ENCODE measurements at places on chromosomes 13 and 19.

DNA sequence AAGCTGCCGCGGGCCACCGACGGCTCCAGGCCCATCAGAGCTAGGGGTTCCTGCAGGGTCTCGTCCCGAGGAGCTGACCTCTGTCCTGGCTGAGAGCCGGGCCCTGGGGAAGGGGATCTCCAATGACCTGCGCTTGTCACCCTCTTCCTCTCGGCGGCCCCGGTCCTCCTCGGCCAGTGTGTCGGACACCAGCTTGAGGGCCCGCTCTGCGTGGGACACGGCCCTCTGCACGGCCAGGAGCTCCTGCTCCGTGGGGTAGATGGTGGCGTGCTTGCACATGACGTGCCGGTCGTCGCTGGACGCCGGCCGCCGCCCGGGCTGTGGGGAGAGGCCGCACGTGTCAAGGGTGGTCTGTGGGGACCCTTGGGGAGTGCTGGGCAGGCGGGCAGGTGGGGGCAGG lies 32.7 kb upstream of the MATK start:
- no peak for DNase-seq

DNA sequence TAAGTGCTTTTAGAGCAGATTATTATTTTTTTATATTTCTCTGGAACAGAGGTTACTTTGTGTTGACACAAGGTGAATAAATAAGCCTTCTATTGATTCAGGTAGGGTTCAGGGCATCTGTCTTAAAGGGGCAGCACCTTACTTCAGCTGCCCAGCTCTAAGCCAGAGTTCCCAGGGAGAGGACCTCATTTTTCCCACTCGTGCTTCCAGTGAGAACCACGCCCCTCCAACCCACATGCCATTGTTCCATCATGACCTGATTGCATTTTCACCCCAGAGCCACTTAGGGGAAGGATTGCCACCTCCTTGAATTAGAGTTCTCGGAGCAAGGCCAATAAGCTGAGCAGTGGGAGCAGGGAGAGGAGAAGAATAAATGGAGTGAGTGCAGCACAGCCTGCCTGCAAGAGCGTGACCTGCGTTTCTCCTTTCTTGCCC lies 104.3 kb upstream of the FRY start:
- no peak for DNase-seq

GRCh38 chr19:16381756-16382401 lies 57.3 kb downstream of the KLF2 start:
- DNase-seq = no peak

GRCh38 chr13:110644892-110645521 lies 29.7 kb downstream of the NAXD start:
- DNase-seq = no peak

DNA sequence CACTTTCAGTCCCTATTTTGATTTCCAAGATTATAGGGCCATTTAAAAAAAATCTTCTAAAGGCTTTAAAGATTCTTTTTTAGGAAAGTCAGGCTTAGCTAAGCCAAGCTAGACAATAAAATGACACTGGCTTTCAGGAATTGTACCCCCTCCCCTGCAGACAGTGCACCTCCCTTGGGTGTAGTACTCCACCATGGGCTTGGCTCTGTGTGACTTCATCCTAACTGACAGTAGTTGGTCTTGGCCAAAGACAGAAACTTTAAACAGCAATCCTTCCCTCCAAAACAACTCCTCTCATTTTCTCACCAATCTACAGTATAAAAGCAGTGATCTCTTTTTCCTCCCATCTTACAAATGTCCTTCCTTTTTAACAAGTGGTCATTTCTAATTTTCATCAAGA lies 283.0 kb downstream of the DNAJC15 start:
- DNase-seq = no peak

GRCh38 chr13:59970847-59971246 lies 192.9 kb downstream of the DIAPH3 start:
- DNase-seq = no peak

Data from activated naive CD8-positive, alpha-beta T cell treated with anti-CD3 and anti-CD28 coated beads, Interleukin-2, amount 50 U/mL, for 16 hours (primary cell).